ENCODE measurements at places on chromosomes 2 and 18.

GRCh38 chr18:46435031-46435430, 222.0 kb downstream of the LOXHD1 start:
- DNase-seq, result no peak

DNA sequence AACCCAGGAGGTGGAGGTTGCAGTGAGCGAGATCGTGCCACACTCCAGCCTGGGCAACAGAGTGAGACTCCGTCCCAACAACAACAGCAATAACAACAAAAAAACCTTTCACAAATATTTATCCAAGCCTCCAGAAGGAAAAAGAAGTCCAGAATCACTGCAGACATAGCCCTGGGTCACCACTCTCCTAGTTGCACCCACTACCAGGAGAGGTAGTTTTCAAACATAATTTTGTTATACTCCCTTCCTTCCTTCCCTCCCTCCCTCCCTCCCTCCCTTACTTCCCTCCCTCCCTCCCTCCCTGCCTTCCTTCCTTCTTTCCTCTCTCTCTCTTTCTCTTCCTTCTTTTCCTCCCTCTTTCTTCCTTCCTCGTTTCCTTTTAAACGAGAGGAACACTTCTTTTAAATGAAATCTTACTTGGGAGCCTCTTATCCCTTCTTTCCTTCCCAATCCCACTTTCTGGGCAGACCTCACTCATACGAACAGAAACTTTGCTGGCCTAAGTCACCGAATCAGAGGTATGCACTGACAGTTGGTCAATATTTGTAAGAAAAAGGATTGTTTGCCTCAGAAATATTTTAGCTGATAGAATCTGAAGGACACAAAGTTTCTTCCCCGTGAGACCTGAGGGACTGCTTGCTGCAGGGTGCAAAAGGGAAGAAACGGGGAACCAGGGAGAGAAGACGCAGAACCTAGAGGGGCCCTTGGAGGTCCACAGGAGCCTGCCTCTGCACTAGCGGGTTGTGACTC, 88.1 kb upstream of the AGAP1 start:
- no peak for DNase-seq

DNA sequence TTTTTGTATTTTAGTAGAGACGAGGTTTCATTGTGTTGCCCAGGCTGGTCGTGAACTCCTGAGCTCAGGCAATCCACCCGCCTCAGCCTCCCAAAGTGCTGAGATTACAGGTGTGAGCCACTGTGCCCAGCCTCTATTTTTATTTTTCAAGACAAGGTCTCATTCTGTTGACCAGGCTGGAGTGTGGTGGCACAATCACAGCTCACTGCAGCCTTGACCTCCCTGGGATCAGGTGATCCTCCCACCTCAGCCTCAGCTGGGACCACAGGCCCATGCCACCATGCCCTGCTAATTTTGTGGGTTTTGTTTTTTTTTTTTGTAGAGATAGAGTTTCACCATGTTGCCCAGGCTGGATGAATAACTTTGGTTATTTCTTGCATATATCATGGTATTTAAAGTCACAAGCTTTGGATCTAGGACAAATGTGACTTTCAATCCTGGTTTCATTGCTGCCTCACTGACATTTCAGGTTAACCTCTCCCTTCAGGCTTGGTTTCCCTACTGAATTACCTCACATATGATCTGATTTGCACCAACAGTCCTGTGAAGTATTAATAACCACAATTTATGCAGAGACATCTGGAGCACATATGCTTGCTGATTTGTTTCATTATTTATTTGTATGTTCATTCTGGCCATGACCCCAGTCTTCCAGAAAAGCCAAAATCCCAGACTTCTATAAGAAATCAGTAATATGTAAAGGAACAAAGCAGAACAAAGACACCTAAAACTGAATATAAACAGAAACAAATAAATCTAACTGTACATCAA, 17.5 kb upstream of the RAB31 start:
- no peak for DNase-seq

DNA sequence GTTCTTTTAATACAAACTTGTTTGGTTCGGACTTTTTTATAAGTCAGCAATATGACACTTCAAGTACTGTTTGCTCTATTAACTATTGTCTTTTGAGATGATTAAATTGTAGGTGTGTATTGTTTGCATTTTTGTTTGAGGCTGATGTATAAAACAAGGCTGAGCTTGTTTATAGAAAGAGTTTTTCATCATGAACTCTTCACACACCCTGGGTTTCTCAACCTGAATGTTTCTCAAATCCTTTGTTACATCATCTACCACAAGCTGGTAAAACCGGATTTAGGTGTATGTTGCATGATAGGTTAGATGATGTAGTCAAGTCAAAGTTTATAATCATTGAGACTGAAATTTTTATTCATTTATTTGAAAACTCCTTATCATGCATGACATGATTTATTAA, 335.2 kb upstream of the LRATD1 start:
- no peak for DNase-seq

DNA sequence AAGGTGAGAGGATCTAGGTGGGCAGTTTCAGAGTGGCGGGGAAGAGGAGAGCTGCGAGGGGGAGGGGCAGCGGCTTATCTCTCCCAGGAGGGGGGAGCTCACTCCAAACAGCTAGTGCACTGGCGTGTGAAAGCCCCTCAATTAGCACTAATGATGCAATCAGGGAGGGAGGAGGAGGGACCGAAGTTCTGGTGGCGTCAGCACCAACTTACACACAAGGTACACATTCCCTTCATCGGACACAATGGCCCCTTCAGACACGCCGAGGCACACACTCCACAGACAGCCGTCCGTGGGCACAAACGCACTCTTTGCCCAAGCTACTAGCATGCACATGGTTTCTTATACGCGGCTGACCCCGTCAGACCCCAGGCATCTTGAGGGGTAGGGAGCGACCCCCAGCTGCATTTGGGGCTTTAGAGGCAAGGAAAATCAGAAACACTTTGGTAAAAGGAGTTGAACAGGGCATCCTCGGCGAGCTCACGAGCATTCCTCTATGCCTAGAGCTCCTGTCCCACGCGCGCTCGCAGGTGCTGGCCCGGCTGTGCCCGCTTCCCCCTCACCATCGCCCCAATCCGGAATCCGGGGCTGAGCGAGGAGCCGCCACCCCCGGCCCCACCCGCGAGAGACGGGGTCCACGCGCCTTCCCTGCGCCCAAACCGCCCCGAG, 868 bp upstream of the PKDCC start:
- DNase-seq, result no peak

- DNase-seq, result no peak
Measured at GRCh38 chr2:12612671-12613070, 104.1 kb upstream of the TRIB2 start.

DNA sequence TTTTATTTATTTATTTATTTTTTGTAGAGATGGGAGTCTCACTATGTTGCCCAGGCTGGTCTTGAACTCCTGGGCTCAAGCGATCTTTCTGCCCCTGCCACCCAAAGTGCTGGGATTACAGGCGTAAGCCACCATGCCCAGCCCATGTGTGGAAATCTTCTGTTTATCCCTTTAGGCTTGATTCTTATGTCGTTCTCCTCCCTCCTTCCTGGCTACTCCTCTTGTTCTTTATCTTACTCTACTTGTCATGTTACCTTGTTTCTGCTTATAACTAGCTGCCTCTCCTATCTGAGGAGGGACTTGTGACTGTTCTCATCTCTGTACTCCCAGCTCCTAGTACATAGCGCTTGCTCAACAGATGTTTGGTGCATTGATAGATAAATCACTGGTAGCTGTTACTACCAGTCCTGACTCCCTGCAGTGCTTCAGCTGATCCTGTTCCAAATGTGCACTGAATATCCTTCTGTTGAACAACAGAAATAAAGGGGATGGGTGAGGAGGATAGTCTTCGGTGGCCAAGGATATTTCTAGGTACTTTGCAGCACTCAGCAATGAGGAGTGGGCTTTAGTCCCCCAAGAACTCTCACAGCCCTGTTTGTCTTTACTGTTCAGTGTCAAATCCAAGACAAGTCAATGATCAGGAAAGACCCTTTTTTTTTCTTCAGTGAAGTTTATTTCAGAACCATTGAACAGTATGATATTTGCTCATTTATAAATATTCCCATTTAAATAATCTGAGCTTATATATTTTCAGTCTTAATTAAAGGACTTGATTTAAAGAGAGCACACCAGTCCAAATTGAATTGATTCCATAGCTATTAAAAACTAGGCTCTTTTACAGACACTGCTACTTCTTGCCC, 7.2 kb downstream of the IL1B start:
- no peak for DNase-seq

DNA sequence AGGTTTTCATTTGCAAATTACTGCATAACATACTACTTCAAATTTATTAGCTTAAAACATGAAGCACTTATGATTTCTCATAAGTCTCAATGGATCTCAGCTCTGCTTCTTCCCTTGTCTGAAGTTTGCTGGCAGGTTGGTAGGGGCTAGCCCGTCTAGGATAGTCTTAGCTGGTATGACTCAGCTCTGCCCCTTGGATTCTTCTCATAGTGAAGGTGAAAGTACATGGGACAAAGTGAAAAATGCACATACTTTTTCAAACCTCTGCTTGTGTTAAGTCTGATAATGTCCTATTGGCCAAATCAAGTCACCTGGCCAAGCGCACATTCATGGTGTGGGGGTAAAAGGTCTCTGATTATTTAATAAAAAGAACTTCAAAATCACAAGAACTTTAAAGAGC, 184.8 kb upstream of the VWC2L start:
- no peak for DNase-seq

DNA sequence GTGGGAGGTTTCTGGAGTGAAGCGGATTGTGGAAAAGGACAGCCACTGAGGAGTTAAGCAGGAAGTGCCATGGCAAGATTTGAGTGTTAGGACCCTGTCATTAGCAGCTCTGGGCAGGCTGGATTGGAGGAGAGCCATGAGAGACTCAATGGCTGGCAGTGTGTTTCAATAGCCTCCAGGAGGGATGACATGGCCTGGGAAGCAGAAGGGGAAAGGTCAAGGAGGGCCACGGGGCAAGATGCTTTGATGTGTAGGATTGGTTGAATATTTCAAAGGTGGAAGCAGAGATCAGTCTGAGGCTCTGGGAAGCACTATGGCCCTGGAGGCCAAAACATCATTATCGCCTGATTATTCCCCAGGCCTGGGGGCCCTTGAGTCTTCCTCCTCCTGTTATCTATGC, 229.0 kb upstream of the HS6ST1 start:
- DNase-seq, result no peak

- no peak for DNase-seq
Measured at GRCh38 chr2:36562973-36563532, 34.9 kb downstream of the FEZ2 start.

- DNase-seq, result no peak
Measured at GRCh38 chr2:69693059-69693774, 48.7 kb upstream of the ANXA4 start.

GRCh38 chr2:127437781-127438726, 19.8 kb downstream of the PROC start:
- DNase-seq, result no peak
